Daoy (cell line): ENCODE measurements at places on chromosomes 6 and 20.

- no peak for DNase-seq
Measured at GRCh38 chr20:1562622-1563021, 5.1 kb upstream of the SIRPD start.

GRCh38 chr20:550611-551010 is 7.0 kb upstream of the CSNK2A1 start:
- no peak for DNase-seq

DNA sequence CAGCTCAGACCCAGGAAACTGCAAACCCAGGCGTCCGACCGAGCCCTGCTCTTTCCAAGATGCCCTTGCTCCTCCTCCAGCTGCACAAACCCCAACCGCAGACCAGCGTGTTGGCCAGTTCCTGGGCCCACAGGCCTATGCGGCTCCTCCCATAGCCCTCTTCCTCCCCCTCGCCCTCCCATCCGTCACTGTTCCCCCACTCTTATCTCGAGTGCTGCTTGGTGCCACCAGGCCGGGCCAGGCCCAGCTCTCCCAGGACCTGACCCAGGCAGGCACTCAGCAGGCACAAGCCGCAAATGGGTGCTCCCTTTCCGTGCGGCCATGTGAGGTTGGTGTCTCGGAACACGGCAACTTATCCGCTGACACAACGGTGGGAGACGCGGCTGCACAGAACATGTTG is 28.6 kb downstream of the ADRM1 start:
- DNase-seq = no peak

- no peak for DNase-seq
Measured at GRCh38 chr6:22921828-22922227, 352.5 kb downstream of the HDGFL1 start.

GRCh38 chr6:149918151-149918905 is 4.6 kb downstream of the RAET1G start:
- DNase-seq = no peak

DNA sequence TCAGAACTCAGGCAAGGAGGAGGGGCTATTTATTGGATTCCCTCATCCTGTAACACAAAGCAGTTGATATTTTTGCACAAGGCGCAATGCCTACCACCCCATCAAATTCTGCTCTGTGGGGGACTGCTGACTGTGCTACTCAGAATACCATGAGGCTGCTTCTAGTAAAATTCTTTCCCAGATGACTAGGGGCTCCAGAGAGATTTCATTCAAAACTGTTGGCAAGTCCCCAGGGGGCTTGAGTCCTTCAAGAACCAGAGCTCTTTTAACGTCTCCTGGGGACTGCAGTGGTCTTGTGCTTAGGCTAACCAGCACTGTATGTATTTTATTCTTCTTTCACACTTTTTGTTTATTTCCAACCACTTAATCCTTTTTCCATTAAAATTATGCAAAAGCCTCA is 365.9 kb upstream of the AGPAT4 start:
- DNase-seq = no peak

GRCh38 chr6:40555092-40555491 is 32.1 kb downstream of the LRFN2 start:
- peak; percentile 71 for DNase-seq

DNA sequence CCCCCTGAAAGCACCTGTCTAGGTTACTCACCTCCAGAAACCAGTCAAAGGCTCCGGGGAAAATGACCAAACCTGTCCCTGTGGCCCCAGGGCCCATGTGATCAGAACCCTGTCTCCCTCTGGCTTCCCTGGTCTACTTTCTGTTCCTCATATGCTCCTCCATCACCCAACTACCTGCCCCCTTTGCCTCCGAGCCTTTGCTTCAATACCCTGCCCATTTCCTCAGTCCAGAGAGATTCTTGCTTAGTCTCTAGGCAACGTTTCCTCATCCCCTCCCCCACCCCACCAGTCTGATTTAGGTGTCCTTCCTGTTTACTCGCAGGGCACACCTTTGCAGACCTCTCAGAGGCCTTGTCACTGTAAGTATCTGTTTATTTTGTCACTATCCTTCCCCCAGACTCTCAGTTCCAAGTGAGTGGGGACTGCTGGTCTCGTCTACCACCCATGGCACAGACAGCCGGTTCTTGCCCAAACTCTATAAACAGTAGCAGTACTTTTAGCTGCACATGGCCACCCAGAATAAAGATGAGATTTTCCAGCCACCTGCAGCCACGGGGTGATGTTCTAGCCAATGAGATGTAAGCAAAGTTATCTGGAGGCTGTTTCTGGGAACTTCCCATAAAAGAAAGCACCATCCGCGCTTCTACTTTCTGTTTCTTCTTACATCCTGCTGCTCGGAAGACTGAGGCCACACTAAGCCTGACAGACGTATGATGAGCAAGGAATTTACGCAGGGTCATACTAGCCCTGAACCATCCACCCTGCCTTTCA is 13.3 kb downstream of the ELOVL5 start:
- DNase-seq = no peak

DNA sequence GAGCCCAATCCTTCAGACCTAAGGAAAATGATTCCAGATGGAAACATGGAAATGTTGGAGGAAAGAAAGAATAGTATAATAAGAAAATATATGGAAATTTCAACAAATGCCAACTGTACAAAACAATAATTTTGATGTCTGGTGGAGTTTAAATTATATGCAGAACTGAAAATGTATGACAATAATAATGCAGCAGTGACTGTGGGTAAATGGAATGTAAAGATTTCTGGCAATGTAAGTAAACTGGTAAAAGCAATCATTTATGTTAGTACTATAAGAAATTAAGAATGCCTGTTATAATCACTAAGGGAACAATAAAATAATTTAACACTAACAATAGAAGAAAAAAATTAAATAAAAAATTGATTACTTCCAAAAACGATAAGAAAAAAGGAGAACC is 89.0 kb downstream of the EDN1 start:
- no peak for DNase-seq

DNA sequence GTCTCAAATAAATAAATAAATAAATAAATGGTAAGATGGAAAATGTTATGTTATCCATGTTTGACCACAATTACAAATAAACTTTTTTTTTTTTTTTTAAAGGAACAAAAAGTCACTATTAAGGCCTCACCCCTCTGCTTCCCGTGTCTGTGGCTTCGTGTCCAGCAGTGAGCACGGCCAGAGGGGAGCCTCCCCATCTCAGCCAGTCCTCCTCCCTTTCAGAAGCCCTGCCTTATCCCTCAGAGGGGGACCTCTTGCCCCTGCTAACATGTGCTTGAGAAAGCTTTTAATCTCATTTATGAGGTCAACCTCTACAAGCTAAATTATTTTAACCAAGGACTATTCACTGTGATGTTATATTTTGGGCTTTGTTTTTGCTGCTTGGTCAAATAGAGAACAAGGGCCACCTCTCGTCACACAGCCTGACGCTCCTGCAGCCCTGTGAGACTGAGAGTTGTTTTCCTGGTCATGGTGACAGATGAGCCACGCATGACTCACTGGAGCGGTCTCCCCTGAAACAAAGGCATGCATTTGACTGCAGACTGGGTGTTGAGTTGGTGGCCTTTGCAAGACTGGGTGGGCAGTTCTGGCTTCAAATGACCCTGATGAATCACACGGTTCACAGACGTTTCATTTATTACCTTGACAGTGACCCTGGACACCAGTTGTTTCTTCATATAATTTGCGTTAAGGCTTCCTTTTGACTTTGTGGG is 131.8 kb downstream of the TIAM2 start:
- peak; percentile 95 for DNase-seq

DNA sequence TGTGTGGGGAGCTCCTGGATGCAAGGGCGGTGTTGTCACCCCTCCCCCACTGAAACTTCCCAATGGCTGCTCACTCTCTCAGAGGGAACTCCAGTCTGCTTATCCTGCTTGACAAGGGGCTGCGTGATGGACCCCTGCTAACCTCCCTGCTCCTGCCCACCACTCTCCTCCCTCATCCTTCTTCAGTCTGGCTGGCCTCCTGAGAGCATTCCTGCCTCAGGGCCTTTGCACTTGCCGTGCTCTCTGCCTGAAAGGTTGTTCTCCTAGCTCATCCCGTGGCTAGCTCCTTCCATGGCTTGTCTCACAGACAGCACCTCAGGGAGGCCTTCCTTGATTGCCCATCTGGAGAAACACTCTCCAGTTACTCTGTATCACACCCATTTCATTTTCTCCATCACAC is 73.9 kb upstream of the ZNFX1 start:
- DNase-seq = no peak

DNA sequence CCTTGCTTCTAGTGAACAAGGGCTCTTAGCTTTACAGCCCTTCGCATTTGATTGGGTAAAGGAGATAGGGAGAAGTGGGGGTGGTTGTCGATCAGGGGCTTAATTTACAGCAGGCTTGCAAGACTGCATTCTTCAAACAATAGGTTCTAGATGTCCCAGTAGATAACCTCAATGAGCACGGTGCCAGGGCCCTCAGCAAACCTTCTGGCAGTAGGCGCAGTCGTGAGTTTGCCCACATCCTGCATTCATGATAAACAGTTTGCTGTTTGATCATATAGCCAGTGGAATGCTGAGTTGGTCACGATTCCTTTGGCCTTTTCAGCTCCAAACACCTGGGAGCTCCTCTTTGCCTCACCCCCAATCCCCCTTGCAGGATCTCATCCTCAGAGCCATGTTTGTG is 27.5 kb downstream of the SUN5 start:
- no peak for DNase-seq

DNA sequence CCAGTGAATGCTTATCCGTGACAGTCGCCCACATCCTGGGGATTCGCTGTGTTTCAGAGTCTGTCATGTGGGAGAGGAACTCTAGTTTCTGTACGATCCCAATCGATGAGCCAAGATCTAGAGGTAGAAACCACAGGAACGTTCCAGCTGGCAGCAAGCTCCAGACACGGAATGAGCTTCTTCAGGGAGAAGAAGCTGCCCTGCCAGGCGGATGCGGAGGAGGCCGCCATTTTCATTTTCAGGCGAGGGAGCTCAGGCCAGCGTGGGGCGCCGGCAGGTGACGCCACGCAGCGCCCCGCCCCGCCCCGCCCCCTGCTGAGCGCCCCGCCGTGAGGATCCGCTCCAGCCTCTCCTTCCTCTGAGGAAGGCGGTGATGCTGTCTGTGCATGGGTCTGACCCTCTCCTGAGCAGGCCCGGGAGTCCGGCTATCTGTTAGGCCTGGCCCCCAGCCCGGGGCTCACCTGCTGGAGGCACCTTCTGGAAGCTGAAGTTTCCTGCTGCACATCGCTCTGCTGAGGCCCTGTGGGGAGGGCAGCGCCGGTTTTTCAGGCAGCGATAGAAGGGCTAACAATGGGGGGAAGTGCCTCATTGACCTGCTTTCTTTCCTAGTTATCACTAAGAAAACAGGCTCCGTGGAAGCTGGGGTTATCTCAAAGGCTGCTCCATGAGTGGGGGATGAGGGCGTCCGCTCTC is 147.5 kb downstream of the ERMARD start:
- peak; percentile 32 for DNase-seq

DNA sequence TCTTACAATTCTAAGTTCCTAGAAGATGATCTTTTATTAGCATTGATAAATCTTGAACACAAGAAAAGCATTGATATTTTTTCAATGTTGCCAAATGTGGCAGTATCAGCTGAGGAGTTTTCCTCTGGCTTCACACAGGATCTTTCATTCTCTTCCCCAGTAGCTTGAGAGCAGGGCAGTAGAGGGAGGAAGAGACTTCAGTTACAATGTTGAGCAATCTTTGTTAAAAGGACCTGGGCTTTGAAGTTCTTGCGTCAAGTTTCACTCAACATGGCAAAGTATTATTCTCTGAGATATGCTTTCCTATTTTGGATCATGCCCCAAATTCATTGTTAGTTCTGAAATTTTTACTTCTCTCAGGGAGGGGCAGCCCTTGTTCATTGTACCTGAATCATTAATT is 238.0 kb downstream of the COL12A1 start:
- no peak for DNase-seq

- DNase-seq = no peak
Measured at GRCh38 chr6:4667591-4667990, 108.6 kb upstream of the CDYL start.

- DNase-seq = no peak
Measured at GRCh38 chr6:134962421-134962820, 12.5 kb upstream of the ALDH8A1 start.

- DNase-seq = no peak
Measured at GRCh38 chr6:31915756-31916155, 11.8 kb upstream of the C2 start.
